ENCODE measurements at places on chromosomes 16 and 17.
A peak's percentile ranks its signal among the peaks of the same experiment; 100 is the strongest.

- peak; percentile 75 for DNase-seq
Observed at GRCh38 chr16:2507052-2507659, 6.6 kb upstream of the ATP6V0C start.

- DNase-seq, result no peak
Observed at GRCh38 chr17:66551839-66552238, 249.4 kb downstream of the PRKCA start.

DNA sequence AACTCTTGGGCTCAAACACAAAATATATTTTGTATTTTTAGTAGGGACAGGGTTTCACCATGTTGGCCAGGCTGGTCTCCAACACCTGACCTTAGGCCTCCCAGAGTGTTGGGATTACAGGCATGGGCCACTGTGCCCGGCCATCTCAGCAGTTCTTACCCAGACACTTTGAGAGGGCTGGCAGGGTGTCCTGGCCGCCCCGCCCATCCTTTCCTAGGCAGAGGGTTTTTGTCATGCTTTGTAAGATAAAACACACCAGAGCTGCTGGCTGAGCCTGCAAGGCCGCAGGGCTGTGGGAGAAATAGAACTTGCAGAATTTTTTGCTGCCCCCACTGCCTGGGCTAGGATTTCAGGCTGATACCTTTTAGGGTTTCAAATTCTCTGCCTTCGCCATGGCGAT is 8.7 kb downstream of the PPL start:
- DNase-seq, result peak; percentile 21

- no peak for DNase-seq
Observed at GRCh38 chr17:48530887-48531272, at the start of gene HOXB1. TSS of gene HOXB1 (minus strand) at chr17:48531011. CDS start at chr17:48530904, 107 bp downstream.

- DNase-seq, result peak; percentile 99
Observed at GRCh38 chr17:28741358-28742349, 2.2 kb upstream of the TRAF4 start.

GRCh38 chr16:630249-630814 is 453 bp upstream of the WFIKKN1 start:
- no peak for DNase-seq

GRCh38 chr17:45834471-45835396 is 9.9 kb upstream of the SPPL2C start:
- DNase-seq, result no peak

DNA sequence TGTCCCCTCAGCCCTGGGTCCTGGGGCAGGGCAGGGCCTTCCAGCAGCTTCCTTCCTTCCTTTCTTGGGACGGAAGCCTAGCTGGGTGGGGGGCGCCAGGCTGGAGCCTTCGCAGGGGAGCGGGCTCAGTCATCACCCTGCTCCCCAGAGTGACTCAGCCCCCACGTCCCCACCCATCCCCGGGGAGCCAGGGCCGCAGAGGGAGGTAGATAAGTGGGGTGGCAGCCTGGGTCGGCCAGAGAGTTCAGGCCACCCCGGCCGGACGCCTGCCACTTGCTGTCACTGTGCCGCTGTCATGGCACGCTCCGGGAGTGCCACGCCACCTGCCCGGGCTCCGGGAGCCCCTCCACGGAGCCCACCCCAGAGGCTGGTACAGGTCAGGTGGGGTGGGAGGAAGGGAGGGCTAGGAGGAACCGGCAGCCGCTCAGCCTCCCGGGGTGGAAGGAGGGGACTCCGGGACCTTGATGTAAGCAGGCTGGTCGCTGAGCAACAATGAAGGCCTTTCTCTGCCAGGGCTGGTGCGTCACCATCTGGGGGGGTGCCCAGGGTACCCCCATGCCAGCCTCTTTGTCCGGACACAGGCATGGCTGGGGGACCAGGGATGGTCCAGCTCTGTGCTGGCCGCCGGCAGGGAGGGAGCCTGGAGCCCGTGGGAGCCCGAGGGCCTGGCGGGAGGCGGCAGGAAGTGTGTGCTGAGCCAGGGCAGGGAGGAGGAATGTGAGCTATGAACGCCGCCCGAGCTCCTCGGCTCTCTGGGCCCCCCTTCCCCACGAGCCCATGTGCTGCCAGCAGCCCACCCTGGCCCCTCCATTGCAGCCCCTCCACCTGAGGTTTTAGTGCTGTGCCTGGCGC is 6.6 kb downstream of the NHERF2 start:
- peak; percentile 52 for DNase-seq

GRCh38 chr16:14219983-14220382 is 148.9 kb downstream of the MRTFB start:
- DNase-seq, result no peak

DNA sequence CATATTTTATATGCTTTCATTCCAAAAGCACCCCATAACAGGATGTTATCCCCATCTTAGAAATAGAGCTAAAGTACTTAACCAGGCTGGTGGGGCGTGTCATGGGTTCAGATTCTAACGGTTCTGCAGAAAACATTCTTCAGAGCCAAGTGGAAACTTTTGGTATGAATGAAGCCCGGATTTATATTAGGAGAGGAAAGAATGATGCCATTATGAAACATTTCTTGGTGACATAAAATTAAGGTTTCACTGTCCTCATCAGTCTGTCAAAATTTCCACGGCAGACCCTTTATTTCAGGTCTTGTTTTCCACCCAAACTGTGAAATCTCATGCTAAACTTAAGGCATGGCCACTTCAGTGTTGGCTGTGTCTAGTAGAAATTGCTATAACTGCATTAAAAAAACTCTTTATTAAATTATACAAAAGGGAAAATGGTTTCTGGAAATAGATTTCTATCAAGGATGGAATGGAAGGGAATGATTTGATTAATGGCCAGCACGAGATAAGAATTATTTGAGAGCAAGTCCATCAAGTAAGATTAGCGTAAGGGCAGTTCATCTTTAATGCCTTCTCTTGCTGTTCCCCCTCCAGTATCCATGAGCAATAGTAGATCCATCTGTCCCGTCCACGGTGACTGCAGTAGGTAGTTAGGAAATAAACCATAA is 11.7 kb downstream of the PRKCA start:
- DNase-seq, result no peak

GRCh38 chr17:72433797-72434196 is 313.0 kb downstream of the SOX9 start:
- DNase-seq, result no peak

GRCh38 chr17:5513628-5514027 is 27.3 kb downstream of the MIS12 start:
- DNase-seq, result peak; percentile 77

- DNase-seq, result no peak
Observed at GRCh38 chr17:27326051-27326450, 32.1 kb downstream of the WSB1 start.

DNA sequence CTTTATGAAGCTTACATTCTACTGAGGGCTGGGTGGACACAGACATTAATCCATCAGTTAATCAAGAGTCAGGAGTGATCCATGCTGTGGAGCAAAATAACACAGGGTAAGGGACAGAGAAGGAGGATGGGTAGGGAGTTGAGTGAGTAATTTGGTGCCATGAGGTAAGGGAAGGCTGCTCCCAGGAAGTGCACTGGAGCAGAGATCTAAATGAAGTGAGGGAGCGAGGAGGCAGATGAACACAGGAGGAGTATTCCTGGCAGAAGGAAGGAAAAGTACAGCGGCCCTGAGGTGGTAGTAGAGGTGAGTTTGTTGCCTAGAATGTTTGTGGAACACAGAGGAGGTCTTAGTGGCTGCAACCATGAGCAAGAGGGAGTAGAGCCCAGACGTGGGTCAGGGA is 34.8 kb downstream of the ASIC2 start:
- no peak for DNase-seq
